ENCODE measurements at places on chromosomes 4 and X.

DNA sequence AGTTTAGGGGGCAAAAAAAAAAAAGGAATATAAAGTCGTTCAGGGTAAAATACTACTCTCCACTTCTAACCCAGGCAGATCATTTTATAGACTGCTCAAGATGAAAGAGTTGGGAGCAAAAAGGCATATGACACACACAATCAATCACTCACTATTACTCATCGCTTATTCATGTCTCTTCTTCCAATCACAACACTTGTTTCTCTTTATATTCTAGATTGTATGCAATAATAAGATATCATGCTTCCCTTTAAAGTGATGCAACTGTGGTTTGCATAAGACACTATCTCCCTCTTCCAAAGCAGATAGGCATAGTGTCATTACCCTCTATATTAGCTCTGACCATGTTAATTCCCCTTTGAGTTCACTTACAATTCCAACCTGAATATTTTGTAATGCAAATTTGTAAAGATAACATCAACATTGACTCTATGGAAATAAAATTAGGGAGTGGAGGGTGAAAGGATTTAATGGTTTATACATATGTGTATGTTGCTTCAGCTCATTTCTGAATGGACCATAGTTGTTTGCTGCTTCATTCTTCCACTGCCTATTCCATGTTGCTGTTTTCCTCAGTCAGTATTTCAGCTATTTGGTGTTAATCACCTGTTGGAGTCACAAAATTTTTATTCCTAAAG lies 154.9 kb upstream of the EPHA5 start:
- DNase-seq = no peak

- no peak for DNase-seq
Measured at GRCh38 chrX:6732101-6732500, 197.2 kb upstream of the VCX3A start.

GRCh38 chr4:179709961-179710624 lies 2267.9 kb upstream of the AGA start:
- no peak for DNase-seq

DNA sequence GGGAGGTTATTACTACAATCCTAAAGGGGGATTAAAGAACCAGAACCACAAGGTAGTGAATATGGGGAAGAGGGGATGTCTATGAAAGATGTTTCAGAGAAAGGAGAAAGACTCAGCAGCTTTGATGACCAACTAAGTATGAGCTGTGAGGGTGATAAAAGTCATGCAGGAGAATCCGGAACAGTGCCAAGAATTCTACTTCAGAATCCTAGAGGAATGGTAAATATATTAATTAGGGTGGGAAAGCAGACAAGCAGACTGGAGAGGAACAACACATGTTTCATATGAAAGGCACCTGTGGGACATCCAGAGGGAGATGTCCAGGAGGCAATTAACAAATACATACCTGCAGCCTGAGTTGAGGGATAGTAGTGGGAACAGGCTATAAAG lies 642.2 kb upstream of the DIPK2B start:
- DNase-seq = no peak

DNA sequence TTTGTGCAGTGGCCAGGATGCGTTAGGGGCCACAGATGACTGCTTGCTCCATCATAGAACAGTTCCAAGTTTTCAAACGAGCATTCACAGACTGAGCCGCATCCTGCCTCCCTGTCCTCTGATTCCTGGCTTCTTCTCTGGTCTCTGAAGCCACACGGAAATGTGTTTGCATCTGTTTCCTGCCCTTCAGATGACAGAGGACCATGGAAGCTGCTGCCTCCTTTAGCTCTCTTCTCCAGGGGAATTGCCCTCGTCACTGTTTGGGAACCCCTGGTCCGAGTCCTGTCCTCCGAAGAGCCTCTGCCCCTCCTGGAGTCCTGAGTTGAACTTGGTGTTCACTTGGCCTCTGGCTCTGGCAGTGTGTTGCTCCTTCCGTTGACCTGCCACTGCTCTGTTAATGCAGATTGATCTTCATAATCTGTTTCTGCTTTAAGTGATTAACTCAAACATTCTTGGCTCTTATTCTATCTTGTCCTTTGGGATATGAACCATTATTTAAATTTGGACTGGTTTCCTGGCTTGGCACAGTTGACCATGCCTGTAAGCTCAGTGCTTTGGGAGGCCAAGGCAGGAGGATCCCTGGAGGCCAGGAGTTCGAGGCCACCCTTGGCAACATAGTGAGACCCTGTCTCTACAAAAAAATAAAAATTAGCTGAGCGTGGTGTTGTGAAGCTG lies 96.0 kb downstream of the PTTG2 start:
- DNase-seq = no peak

DNA sequence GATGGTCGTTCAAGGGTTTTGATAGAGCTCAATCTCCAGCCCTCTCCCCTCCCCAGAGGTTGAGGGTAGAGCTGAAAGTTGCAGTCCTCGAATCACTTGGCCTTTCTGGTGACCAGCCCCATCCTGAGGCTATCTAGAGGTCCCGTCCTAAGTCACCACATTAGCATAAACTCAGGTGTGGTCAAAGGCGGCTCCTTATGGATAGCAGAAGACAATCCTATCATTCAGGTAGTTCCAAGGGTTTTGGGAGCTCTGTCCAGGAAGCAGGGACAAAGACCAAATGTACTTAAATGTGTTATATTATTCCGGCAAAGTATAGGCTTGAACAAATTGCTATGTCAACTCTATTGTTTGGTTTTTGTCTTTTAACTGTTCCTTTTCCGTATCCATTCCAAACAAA lies 30.6 kb downstream of the PDK3 start:
- no peak for DNase-seq

Data from myocyte (in vitro differentiated cells).